ENCODE measurements at places on chromosomes 5 and 9. TPM values are rescaled to one million over a fixed set of nuclear protein-coding genes. Genes with fewer than 3 reads are reported as not detected.

DNA sequence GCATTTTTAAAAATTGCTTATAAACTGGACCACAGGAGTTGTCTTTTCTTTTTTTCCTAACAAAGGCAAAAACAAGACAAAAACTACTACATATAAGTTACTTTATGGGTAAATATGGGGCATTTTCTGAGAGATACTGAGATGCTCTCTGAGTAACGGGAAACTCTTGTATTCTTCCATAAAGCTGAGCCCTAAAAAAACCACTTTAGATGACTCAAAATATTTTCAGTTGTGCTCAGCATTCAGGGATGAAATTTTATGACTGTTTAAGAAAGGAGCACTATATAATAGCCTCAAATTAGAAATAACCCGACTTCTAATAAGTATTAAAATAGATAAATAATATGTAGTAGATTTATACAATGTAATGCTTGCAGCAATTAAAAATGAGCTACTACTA is 644.5 kb downstream of the KCTD16 start:
- DNase-seq: no peak

GRCh38 chr5:149793256-149793550 is 63.1 kb downstream of the PPARGC1B start:
- no peak for DNase-seq

DNA sequence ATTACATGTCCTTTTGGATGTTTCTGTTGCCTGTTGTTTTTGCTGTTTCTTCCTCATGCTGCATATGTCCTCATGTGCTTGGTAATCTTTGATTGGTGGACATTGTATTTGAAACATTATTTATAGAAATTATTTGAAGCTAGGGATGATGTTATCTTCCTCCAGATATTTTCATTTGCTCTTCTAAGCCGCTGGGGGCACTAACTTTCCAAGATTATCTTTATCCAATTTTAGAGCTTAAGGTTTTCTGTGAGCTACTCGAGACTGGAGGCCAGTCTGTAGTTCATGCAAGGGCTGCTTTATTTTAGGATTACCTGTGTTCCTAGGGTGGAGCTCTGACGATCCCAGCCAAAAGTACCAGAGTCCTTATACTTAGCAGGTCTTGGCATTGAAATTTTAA is 40.9 kb downstream of the STX17 start:
- DNase-seq: no peak

DNA sequence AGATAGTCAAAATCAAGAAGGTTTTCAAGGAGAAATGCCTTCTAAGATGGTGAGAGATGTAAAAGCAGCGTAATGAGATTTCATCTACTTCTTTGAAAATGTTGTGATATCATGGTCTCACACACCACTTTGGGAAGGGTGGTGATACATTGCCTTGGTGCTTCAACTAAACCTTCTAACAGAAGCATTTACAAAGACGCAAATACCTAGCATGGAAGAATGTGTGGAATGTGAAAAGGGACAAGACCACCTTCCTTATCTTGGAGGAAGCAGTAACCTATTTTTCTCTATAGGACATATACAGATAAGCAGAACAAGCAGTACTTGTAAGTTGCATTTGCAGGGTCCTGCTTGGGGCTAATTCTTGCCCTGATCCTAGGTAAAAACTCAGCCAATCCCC is 38.8 kb downstream of the PCA3 start:
- no peak for DNase-seq

GRCh38 chr5:108046955-108047670 is 334.8 kb downstream of the FBXL17 start:
- DNase-seq: no peak

DNA sequence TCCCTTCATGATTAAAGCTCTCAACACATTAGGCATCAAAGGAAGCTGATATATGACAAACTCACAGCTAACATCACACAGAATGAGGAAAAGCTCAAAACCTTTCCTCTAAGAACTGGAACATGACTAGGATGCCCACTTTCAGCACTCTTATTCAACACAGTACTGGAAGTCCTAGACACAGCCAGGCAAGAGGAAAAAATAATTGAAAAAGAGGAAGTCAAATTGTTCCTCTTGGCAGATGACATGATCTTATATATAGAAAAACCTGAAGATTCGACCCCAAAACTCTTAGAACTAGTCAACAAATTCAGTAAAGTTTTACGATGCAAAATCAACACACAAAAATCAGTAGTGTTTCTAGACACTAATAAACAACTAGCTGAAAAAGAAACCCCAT is 144.3 kb upstream of the NREP start:
- no peak for DNase-seq

DNA sequence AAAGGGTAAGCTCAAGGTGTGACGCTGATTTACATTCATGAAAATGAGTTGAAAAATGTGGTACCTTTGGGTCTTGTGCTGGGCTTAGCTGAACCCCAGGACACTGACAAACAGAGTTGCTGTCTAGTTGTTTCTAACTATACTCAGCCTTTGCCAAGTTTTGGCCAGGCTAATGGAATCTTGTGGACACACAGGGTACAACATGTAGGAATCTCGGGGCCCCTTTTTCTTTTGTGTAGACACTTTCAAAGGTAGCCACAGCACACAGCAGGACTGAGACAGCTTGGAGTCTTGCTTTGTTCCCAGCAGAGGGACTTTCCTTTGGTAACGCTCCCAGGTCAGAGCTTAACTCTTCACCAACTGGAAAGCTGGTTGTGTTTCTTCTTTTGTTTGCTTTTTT is 7.8 kb downstream of the LIX1 start:
- no peak for DNase-seq

Gene TLX3
- not detected for total RNA-seq

DNA sequence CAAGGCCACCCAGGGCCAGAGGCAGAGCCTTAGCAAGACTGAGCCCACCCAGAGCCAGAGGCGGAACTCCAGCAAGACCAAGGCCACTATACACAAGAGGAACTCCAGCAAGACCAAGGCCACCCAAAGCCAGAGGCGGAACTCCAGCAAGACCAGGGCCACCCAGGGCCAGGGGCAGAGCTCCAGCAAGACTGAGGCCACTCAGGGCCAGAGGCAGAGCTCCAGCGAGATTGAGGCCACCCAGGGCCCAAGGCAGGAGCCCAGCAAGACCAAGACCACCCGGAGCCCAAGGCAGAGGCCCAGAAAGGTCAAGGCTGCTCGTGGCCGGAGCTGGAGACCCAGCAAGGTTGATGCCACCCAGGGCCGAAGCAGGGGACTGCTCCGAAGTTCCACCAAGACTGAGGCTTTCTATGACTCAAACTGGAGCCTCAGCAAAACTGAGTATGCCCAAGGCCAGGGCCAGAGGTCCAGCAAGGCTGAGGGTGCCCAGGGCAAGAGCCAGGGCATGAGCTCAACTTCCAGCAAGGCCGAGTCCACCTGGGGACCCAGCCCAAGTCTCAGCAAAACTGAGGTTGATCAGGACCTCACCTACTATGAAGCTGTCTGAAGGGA is 4.2 kb downstream of the TOR2A start:
- no peak for DNase-seq

Gene LCN2
- 143 TPM for total RNA-seq

- no peak for DNase-seq
These were observed 20.5 kb downstream of the SELENOP start for GRCh38 chr5:42791151-42791550.

GRCh38 chr9:96050048-96050860 is 174.8 kb downstream of the ERCC6L2 start:
- DNase-seq: no peak

Gene GADD45G
- 6.2 TPM for total RNA-seq

Gene BASP1
- total RNA-seq: 77.8 TPM

GRCh38 chr5:167952278-167952995 is 339.0 kb upstream of the WWC1 start:
- no peak for DNase-seq

Gene NPR2
- total RNA-seq: 21.8 TPM

Gene DMRT1
- total RNA-seq: not detected

DNA sequence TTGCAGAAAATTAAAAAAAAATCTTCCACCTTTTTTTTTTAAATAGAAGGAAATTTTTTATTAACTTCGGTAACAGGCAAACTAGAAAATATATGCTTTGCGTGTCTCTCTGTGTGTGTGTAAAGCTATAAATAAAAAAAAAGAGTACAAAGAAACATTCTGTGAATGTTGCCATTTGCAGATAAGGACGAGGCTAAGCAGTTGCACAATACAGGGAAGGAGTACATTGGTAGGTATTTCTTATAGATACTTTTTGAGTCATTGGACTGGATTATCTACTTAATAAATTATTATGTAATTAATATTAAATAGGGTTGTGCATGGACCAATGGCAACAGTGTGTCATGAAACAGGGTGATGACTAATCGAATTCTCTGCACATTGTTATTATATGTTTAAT is 102.4 kb downstream of the CAMK4 start:
- no peak for DNase-seq

Gene FOXI1
- not detected for total RNA-seq

DNA sequence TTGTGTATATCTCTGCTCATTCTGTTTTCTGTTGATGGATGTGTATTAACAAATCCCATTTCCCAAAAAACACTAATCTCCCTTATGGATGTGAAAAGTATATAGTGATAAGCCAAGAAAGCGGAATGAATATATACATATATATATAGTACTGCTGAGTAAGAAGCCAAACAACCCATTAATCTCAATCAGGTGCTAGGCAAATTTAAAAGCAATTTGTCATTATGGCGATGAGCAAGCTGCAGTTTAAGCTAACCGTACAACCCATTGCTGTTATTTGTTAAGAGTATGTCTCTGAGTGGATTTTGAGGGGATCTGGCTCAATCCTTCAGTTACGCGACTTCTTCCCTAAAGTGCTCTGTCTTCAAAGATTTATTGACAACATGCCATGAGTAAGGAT is 640.4 kb upstream of the ARRDC3 start:
- DNase-seq: no peak

GRCh38 chr9:16619914-16620520 is 250.5 kb downstream of the BNC2 start:
- DNase-seq: no peak

- no peak for DNase-seq
These were observed 116.1 kb downstream of the SEMA5A start for GRCh38 chr5:9429691-9430215.

- no peak for DNase-seq
These were observed 362.4 kb downstream of the CETN3 start for GRCh38 chr5:90047113-90047512.

Gene GABRA6
- not detected for total RNA-seq

Gene DOK3
- 7.9 TPM for total RNA-seq

- DNase-seq: peak; percentile 62
These were observed 7.7 kb downstream of the IL17B start for GRCh38 chr5:149371296-149371962.

Gene FAM153A
- 35.5 TPM for total RNA-seq

GRCh38 chr5:173392-174290 is 17.7 kb upstream of the LRRC14B start:
- DNase-seq: no peak

GRCh38 chr5:62284946-62285891 is 20.8 kb upstream of the KIF2A start:
- no peak for DNase-seq

Gene TAF11L11
- not detected for total RNA-seq

- DNase-seq: no peak
These were observed 39.6 kb upstream of the CEP78 start for GRCh38 chr9:78196258-78196657.

- DNase-seq: no peak
These were observed 14.9 kb downstream of the FCN2 start for GRCh38 chr9:134895567-134895907.

Gene CACFD1
- 24.9 TPM for total RNA-seq
